ENCODE measurements at places on chromosomes 2 and 18.

DNA sequence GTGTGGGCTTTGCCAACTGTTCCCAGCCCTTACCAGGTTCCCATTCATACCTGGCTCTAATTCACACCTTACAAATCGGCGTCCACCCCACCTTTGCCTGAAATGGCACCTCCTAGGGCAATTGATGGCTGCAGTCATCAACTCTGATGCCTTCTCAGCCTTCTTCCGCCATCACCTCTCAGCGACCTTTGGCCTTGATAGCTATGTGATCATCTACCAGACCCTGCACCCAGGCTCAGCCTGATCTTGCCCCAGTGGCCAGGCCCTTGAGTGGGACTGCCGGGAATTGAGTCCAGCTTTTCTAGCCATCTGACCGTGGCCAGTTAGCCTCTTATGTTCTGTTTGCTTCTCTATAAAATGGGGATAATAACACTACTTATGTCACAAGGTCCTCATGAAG lies 32.5 kb downstream of the PSD4 start:
- no peak for DNase-seq

DNA sequence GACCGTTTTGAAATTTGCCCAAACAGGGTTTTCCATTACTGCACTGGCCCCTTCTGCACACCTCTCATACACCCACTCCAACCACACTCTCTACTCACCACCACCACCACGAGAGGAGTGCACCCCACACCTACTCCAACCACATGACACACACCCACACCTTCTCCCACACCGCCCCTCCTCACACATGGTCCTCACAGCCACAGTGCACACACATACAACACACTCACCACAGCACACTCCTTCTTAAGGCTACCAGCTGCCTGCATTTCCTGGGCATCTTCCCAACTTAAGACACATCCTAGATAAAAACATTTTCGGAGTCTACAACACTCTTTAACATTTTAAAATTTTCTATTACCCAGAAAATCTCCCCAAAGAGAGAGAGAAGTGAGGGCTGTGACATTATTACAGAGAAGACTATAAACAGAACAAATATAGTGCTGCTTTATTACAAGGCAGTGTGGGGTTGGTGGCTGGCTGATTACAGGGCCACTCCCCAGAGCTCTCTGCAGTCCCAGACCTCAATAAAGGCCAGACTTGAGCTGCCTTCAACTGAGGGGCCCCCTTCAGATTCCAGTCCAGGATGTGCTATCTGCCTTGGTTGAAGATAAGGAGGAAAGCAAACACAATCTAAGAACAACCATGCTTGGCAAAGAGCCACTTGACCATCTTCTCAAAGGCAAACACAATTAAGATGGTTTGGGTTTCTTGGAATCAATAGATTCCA lies 36.1 kb downstream of the NHEJ1 start:
- no peak for DNase-seq

DNA sequence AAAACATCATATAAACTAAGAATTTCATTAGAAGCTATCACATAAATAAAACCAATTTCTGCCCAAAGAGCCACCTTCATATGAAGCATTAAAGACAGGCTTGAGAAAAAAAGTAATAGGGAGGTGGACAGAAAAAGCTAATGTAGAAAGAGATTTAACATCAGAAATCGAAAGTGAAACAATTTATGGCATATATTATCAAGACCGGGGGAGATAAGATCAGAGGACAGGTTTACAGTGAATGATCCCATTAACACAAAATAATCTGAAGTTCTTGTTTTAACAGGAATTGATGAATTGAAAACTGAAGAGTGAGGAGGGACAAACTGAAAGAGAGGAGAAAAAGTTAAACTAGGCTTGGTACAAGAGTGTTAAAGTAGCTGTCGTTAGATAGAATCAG lies 786.3 kb upstream of the FSHR start:
- DNase-seq: no peak

DNA sequence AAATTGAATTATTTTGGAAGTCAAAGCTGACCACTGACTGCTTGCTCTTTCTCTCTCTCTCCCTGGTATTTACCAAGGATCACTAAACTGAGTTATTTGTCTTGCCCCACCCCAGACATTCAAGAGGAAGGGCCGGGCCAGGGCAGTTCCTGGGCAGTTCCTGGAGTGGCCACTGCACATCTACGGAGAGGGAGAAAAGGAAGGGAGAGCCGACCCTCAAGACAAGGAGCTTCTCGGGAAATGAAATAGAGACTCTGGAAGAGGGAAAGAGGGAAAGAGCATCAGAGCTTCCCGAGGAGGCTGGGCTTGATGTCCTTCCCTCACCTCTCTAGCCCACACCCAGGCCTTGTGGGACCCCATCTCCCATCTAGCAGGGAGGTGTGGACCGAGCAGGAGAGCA lies 83.1 kb downstream of the SEPTIN10 start:
- DNase-seq: no peak

- DNase-seq: no peak
Measured at GRCh38 chr2:215557701-215558100, 121.8 kb upstream of the FN1 start.
